ENCODE measurements at places on chromosomes 3 and 15.

DNA sequence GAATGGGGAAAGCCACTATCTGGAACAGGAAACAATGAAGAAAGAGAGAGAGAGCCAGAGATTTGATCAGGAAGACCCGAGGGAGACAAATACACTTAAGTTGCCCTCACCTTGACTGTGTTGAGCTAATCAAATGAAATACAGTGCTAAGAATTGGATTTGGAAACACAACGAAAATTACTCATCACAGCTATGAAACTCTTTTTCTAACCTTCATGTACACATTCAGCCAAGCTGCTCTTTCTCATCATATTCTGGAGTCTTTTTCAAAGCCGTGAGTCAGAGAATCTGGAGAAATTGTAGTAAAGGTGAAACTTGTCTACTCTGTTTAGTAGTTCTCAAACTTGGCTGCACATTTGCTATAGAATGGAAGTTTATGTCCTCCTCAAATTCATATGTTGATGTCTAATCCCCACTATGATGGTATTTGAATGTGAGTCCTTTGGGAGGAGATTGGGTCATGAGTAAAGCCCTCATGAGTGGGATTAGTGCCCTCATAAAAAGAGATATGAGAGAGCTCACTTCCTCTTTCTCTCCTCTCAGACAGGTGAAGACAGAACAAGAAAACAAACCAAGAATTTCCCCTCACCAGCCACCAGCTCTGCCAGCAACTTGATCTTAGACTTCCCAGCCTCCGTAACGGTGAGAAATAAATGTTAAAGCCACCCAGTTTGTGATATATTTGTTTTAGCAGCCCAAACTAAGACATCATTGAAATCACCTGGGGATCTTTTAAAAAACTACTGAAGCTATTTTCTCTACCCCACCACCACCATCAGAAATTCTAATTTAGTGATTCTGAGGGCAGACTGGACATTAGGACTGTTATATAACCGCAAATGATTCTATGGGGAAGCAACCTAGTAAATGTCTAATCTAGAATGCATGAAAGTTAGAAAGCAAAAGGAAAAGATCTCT lies 143.6 kb upstream of the GRM7 start:
- peaks cover 15% of the 10 kb centered on the region for H3K4me1 ChIP-seq
- no peak overlapping the region for H3K27ac ChIP-seq
- no peak overlapping the region for H3K4me3 ChIP-seq
- H3K36me3 ChIP-seq, result no peaks in the 10 kb centered on the region
- H3K27me3 ChIP-seq, result no peaks in the 10 kb centered on the region

DNA sequence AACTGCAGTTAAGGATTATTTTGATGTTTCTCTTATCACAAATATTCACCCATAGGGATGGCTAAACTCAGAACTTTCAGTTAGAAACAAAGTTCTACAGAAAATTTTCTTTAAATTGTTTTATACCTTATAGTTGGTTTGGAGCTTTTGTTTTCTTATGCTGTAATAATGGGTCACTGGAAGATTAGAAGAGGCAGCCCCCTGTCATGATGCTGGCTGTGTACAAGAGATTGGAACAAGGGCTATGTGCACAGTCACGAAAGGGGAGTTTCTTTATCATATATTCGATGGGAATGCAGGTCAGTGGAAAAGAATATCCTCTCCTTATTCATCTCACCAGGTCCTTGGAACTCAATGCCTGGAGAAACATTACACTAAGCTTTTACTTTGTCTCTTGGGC lies 12.0 kb upstream of the CPA3 start:
- H3K36me3 ChIP-seq, result no peaks in the 10 kb centered on the region
- H3K4me1 ChIP-seq, result no peaks in the 10 kb centered on the region
- H3K27me3 ChIP-seq, result no peaks in the 10 kb centered on the region
- no peak for DNase-seq
- H3K27ac ChIP-seq, result peak overlapping the region; percentile 23

DNA sequence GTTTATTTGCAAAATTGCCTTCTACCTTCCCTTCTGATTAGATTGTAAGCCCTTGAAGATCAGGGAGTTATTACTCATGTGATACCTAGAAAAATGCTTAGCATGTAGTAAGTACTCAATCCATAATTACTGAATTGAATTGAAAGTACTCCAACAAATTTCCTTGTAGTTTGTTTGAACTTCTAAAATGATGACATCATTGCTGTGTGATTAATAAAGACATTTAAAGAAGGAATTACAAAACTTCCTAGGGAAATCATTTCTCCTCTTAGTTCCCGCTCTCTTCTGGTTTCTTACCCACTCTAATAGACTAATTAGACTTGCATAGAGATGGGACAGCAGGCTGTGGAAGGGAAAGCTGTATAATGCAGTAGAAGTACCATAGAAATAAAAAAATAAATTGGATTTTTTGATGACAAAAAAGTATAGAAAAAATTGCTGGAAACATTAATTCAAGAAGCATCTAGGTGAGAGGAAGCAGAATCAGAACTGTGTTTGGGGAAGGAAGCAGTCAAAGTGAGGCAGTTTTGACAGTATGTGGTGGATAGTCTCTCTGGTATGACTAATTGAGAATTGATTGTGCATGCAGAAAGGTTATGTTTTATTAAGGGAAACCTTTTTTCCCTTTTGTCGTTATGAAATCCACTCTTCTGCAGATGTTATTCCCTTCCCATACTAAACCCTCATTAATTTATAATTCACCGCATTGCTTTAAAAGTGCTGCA lies 93.0 kb downstream of the ALCAM start:
- no peak overlapping the region for H3K4me3 ChIP-seq
- H3K27me3 ChIP-seq, result no peaks in the 10 kb centered on the region
- no peaks in the 10 kb centered on the region for H3K4me1 ChIP-seq
- H3K27ac ChIP-seq, result no peak overlapping the region
- DNase-seq, result no peak
- H3K36me3 ChIP-seq, result no peaks in the 10 kb centered on the region

- no peaks in the 10 kb centered on the region for H3K4me1 ChIP-seq
- H3K27ac ChIP-seq, result no peak overlapping the region
Observed at GRCh38 chr3:138241061-138241460, 54.0 kb downstream of the ARMC8 start.

DNA sequence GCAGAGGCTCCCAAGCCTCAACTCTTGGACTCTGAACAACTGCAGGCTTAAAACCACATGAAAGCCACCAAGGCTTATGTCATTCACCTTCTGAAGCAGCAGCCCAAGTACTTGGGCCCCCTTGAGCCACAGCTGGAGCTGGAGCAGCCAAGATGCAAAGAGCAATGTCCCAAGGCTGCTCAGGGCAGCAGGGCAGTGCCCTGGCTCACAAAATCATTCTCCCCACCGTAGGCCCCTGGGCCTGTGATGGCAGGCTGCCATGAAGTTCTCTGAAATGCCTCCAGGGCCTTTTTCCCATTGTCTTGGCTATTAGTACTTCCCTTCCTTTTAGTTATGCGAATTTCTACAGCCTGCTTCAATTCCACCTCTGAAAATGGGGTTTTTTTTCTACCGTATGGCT lies 83.4 kb downstream of the DCLK3 start:
- H3K27ac ChIP-seq, result no peak overlapping the region
- no peak for DNase-seq
- no peak overlapping the region for H3K4me3 ChIP-seq
- no peaks in the 10 kb centered on the region for H3K36me3 ChIP-seq

DNA sequence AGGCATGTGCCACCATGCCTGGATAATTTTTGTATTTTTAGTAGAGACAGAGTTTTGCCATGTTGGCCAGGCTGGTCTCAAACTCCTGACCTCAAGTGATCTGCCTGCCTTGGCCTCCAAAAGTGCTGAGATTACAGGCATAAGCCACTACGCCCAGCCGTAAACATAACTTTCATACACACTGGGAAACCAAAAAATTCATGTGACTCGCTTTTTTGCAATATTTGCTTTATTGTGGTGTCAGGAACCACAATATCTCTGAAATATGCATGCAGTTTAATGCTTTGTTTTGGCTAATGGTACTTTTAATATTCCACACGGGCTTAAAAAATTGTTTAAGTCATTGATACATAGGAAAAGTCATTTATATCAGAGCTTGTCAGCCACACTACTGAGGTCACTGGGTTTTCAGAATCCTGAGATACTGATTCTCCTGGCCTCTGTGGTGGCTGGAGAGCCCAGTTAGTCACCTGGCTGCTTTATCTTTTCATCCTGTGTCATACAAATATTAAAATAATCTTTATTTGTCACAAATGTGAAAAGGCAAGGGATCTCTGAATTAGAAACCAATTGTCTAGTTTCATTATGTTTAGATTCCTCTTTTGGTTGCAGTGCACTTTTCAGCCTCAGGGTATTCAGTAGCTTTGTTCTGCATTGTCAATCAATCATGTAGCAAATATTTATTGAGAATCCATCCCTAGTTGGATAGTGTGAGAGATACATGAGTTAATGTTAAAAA lies 10.0 kb downstream of the TMEM62 start:
- H3K27me3 ChIP-seq, result no peaks in the 10 kb centered on the region
- peaks cover 46% of the 10 kb centered on the region for H3K36me3 ChIP-seq
- no peak overlapping the region for H3K27ac ChIP-seq
- no peak for DNase-seq

- peak overlapping the region; percentile 46 for H3K4me3 ChIP-seq
- no peaks in the 10 kb centered on the region for H3K36me3 ChIP-seq
- DNase-seq, result peak; percentile 11
- peaks cover 24% of the 10 kb centered on the region for H3K4me1 ChIP-seq
- H3K27ac ChIP-seq, result no peak overlapping the region
Observed at GRCh38 chr3:184380185-184380626, 352 bp downstream of the CHRD start.

Data from common myeloid progenitor, CD34-positive (primary cell).